ENCODE measurements at places on chromosomes 3 and 15.

DNA sequence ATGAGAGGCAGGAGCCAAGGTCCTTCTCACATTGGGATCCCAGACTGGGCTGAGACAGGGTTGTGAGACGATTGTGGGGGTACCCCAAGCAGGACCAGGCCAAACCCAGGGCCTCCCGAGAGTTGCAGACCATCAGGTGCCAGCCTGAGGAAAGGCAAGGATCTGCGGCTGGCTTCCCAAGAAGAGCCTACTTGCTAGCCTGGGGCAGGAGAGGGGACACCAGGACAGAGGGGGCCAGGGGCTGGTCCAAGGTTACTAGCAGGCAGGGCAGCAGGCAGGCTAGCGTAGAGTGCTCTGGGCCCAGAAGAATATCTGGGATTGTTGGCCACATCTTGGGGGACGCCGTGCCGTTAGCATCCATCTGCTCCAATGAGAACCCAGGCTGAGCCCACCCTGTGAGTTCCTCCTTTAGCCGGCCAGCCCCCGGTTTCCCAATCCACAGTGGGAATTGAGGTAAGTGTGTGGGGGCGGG lies 546 bp downstream of the CISH start:
- no peak for DNase-seq

GRCh38 chr15:64903326-64903950 lies 8.3 kb upstream of the ANKDD1A start:
- DNase-seq = no peak

DNA sequence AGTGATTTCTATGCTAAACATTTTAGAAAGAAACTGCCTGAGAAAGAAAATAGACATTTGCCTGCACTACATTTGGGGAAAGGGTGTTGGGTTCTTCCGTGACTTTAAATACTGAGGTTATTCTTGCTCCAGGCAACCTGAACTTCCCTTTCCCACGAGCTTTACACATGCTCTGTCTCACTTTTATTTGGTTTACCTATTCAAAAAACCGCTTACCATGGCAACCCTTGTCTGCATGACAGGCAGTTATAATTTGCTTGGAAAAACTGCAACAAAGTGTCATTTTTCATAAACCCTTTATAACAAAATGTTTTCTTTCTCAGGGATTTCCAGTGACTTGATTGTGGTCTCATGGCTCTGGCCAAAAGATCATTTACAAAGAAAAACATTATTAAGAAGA lies 416.3 kb upstream of the MEIS2 start:
- no peak for DNase-seq

DNA sequence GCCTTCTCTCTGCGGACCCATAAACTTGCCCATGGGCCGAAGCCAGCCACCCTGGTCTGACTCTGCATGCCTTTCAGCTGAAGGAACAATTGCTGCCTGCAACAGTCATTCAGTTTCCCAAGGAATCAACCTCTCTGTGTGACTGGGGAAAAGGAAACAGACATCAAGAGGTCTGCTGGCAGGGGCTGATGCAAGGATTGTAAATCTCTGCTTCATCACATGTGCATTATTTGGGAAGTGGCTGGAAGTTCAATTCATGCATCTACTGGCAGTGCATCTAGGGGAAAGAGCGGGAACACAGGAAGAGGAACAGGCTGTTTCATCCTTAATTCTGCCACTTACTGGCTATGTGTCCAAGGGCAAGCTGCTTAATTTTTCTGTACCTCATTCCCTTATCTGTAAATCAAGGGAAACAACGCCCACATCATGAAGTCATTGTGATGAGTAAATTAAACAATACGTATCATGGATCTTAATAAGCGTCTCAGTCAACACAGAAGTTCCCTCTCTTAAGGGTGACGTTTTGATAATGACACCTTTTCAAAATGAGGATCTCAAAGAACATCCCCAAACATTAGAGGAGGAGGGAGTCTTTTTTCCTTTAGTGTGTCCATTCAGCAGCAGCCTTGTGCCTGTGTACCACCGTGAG lies 17.4 kb upstream of the ADPGK start:
- no peak for DNase-seq

DNA sequence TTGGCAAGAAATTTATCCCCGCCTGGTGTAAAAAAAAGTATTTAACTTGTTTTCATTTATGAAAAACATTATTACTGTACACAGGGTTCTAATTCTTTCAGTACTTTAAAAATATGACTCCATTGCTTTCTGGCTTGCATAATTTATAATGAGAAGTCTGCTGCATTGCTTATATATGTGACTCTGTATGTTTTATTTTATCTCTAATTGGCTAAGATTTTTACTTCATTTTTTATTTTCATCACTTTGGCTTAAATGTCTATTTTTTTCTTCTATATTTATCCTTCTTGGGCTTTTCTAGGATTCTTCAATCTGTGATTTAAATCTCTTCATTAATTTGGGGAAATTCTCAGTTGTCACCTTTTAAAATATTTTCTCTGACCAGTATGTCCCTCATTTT lies 636.6 kb upstream of the NR2F2 start:
- no peak for DNase-seq

- DNase-seq = no peak
Measured at GRCh38 chr15:73888224-73889041, 15.1 kb downstream of the TBC1D21 start.

GRCh38 chr3:64011685-64012084 lies 11.6 kb downstream of the PSMD6 start:
- DNase-seq = no peak

- DNase-seq = no peak
Measured at GRCh38 chr3:45269952-45270351, 43.9 kb upstream of the TMEM158 start.

DNA sequence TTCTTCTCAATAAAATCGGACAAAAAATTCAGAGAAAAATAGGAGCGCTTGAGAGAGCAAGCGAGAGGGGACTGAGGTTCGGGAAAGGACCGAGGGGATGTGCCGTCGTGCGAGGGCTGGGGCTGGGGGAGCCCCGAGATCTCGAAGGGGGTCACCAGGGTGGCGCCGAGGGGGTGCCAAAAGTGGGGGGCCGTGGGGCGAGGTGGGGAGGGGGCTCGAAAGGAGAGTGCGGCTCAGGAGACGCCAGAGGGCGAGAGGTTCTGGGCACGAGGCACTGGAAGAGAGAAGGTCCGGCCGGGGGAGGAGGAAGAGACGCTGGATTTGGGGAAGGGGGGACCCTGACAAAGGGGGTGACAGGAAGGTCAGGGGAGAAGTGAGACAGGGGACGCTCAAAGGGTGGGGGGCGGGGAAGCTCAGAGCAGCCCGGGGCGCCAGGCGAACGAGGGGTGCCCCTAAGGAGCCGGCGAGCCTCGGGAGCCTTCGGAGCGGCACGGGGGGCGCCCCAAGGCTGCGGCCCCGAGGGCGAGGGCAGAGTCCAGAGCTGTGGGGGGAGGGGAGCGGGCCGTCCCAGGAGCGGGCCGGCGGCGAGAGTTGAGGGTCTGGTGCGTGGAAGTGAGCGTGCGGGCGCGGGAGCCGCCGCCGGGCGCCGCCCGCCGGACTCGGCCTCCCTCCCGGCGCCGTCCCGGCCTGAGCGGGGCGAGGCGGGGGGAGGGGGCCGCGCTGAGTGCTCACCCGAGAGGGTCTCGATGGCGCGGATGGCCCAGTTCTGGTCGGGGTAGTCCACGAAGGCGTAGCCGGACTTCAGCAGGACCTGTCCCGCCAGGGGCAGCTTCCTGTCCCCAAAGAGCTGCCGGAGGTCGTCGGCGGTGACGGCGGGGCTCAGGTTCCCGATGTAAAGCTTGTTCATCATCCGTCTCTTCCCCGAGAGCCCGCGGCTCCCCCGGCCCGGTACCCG lies 514 bp downstream of the IGF2BP2 start:
- DNase-seq = no peak

GRCh38 chr3:51747840-51748239 lies 31.2 kb downstream of the IQCF6 start:
- no peak for DNase-seq

DNA sequence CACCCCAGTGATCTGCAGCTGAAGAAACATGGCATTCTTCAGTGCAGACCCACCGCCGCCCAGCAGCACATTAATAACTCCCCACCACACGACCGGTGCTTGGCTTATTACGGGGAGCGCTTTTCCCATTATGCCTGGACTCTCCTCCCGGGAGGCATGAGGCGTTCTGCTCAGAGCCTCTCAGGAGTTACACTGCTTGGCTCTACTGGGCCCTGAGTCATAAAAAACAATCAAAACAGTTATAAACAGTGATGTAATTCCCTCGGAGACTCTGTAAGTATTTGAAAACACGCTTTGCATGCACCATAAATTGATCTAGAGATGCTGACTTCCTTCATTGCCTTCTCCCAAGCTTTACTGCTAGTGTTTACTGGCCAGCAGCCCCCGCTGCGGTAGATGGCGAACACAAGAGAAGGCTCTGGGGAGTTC lies 77.1 kb upstream of the SNRPA1 start:
- DNase-seq = no peak

- no peak for DNase-seq
Measured at GRCh38 chr15:94451466-94451865, 220.1 kb downstream of the MCTP2 start.

DNA sequence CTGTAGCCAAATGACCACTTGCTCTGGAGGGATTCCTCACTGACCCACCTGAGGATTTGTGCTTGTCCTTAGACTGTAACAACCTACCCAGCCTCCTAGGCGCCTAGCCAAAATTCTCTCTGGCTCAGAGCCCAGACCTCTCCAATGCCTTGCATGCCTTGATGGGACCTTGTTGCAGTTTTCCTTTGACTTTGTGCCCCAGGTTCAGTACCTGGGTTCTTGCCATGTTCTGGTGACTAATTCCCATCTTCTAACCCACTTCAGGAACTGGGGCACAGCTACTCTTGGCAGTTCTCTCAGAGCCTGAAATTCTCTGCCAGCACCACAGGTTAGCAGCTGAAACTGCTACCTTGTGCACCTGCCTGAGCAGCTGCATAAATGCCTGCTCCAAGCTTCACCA lies 27.0 kb upstream of the UBE3A start:
- DNase-seq = no peak

DNA sequence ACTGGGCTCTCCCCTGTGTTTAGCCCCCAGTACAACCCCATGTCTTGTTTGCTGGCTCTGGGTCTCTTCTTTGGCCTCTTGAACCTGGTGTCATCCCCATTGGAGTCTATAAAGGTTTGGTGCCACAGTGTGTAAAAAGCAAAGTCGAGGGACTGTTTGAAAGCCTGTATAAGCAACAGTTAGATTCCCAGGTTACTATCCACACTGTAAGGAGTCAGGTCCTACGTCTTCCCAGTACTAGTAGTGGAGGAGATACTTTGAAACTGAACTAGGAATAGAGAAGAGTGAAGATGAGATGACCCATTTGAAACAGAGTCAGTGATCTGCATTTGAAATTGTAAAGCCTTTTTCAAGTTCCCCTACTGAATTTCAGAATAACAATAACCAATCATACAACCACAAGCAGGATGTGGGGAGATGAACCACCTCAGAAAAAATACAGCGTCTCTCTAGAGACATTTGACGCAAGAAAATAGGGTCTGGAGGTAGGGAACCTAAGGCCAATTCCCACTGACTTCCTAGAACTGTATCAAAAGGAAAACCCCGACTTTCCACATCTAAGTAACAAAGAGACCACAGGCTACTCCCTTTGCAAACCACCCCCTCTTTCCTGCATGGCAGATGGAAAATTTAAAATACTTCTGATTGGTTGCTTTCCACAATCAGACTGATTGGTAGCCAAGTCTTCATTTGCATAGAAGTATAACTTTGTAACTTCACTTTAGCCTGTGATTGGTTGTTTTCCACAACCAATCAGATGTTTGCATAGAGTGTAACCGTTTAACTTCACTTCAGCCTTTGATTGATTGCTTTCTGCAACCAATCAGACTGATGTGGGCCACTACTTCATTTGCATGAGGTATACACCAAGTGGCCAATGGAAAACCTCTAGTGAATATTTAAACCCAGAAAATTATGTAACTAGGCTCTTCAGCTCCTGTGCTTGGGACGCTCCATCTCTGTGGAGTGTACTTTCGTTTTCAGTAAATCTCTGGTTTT lies 49.9 kb upstream of the NEDD4 start:
- DNase-seq = no peak

- DNase-seq = no peak
Measured at GRCh38 chr3:100029689-100030088, 84.6 kb downstream of the FILIP1L start.

DNA sequence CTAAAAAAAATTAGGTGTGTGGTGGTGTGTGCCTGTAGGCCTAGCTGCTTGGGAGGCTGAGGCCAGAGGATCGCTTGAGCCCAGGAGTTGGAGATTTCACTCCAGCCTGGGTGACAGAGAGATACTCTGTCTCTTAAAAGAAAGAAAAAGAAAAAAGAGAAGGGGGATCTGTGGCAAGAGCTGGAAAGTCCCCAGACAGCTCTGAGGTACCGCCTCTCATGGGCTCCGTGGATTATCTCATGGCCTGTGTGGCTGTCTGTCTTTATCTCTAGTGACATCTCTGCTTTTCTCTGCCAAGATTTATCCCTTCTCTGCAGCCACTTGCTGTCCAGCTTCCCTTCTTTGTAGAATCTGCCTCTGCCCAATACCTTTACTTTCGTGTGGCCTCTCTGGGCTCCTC lies 5.7 kb downstream of the EXOSC7 start:
- no peak for DNase-seq

GRCh38 chr3:54324103-54324502 lies 201.8 kb downstream of the CACNA2D3 start:
- no peak for DNase-seq

- no peak for DNase-seq
Measured at GRCh38 chr3:170982733-170983132, 43.8 kb downstream of the SLC2A2 start.

- no peak for DNase-seq
Measured at GRCh38 chr3:9147896-9148266, 101.6 kb downstream of the SRGAP3 start.

GRCh38 chr15:80317389-80318182 lies 65.6 kb upstream of the CTXND1 start:
- DNase-seq = no peak

GRCh38 chr3:173371848-173372487 lies 25.6 kb upstream of the NLGN1 start:
- no peak for DNase-seq

DNA sequence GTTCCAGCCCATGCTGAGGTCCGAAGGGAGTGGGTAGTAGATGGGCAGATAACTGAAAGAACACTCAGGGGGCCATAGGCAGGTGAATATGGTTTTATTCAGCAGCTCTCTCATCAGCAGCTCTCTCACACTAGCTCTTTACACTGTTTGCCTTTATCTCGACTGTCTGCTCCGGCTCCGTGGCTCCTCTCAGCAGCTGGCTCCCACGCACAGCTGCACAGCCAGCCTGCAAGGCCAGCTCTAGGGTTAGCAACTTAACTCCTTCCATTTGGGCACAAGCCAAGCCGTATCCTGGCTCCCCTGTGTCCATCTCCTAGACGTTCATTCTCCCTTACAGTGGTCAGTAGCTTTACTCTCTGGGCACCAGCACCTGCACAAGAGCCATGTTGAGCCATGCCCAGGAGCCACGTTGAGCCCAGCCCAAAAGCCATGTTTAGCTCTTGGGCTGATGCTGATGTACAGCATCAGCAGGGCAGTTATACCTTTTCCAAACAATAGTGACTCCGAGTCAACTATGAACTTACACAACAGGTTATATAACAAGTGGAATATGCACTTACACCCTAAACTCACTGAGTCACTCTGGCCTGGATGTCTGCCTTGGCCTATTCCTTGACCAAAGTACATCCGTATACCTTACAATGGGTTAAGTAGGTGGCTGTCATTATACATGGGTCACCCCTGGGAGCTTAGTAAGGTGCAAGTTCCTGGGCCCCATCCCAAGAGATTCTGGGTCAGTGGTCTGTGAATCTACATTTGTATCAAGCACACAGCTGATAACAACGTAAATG lies 34.6 kb upstream of the TOPAZ1 start:
- DNase-seq = no peak

GRCh38 chr3:141385406-141386125 lies 17.3 kb downstream of the ZBTB38 start:
- DNase-seq = no peak

- DNase-seq = no peak
Measured at GRCh38 chr3:141307351-141308059, 60.8 kb upstream of the ZBTB38 start.

Measured in CD8-positive, alpha-beta T cell (primary cell).